ENCODE measurements at places on chromosomes 7 and 10.

GRCh38 chr10:8404721-8405120 lies 350.2 kb downstream of the GATA3 start:
- no peak for DNase-seq

GRCh38 chr7:1768832-1769231 lies 98.8 kb downstream of the ELFN1 start:
- no peak for DNase-seq

DNA sequence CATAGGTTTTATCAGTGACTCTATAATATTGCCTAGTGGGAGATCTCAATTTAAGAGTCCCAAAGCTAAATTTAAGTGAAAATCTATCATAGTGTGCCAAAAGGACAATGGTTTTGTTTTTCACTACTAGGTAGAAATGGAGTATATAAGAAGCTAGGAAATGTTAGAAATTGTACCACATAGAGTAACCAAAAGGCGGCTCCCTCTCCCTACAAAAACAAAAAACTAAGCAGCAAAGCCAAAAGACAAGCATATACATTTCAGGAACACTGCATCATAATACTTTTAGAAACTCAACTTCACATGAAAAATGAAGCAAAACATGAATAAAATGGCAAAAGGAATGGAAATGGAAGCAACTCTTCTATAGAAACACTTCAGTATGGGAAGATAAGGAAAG lies 271.6 kb downstream of the CACNA2D1 start:
- DNase-seq = no peak

GRCh38 chr7:15470825-15471668 lies 90.8 kb downstream of the AGMO start:
- DNase-seq = no peak

GRCh38 chr7:116229366-116229765 lies 19.0 kb downstream of the TES start:
- no peak for DNase-seq

- no peak for DNase-seq
Observed at GRCh38 chr10:42738679-42739078, 43.9 kb upstream of the BMS1 start.

GRCh38 chr10:108904163-108904838 lies 1019.0 kb downstream of the XPNPEP1 start:
- peak; percentile 16 for DNase-seq

- DNase-seq = peak; percentile 22
Observed at GRCh38 chr10:82813856-82814255, 938.9 kb downstream of the NRG3 start.

GRCh38 chr10:48700071-48700470 lies 15.4 kb downstream of the WDFY4 start:
- DNase-seq = no peak

- DNase-seq = no peak
Observed at GRCh38 chr10:121085367-121085766, 234.2 kb downstream of the WDR11 start.

- DNase-seq = no peak
Observed at GRCh38 chr7:101901661-101902491, 84.5 kb downstream of the CUX1 start.

DNA sequence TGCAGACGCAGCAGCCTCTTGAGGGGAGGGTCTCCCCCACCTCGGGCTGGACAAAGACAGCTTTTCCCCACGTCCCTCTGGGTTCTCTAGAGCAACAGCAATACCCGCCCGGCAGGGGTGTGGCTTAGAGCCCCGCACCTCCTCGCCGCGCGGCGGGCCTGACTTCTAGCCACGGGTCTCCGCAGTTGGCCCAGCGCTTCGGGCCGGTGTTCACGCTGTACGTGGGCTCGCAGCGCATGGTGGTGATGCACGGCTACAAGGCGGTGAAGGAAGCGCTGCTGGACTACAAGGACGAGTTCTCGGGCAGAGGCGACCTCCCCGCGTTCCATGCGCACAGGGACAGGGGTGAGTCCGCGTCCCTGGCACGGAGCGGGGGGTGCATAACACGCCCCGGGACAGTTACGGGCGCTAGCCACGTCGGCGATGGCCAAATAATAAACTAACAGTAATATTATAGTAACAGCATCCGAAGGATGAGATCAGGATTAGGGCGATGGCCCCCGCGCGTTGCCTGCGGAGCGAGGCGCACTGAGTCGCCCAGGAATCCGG lies 1.2 kb downstream of the CYP2E1 start:
- no peak for DNase-seq

- no peak for DNase-seq
Observed at GRCh38 chr10:110919349-110919931, at the start of gene SHOC2. Gene SHOC2, plus strand, starts transcription at chr10:110919604. Its CDS starts 44,755 bp downstream, at chr10:110964359.

GRCh38 chr7:39468808-39469374 lies 97.3 kb upstream of the YAE1 start:
- DNase-seq = no peak

DNA sequence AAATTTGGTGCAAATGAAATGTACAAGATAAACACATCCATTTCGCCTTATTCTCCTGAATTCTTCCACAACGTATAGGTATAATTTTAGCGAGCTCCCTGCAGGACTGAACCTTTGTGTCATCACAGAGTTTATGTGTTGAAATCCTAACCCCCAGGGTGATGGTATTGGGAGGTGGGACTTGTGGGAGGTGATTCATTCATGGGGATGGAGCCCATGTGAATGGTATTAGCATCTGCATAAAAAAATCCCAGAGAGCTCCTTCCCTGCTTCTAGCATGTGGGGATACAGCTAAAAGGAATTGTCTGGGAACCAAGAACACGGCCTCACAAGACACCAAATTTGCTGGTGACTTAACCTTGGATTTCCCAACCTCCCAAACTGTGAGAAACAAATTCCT lies 741.4 kb upstream of the VSTM2A start:
- DNase-seq = peak; percentile 1

DNA sequence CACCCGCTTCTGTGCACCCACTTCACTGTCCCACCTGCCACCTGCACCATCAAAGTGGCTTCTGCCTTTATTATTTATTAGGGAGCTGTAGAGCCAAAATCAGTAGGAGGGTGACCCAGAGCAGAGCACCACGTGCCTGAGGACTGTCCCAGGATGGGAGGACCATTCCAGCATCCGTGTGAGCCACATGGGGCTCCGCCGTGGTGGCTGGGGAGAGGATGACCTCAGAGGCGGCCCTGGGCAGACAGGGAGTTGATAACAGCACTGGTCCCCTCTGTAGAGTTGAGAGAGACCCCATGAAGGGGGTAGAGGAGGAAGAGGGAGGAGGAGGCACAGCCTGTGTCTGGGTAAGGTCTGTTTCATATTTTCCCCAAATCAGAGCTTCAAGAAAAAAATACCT lies 8.7 kb upstream of the DPYSL4 start:
- DNase-seq = no peak

- no peak for DNase-seq
Observed at GRCh38 chr7:37709631-37710509, 26.3 kb downstream of the GPR141 start.

DNA sequence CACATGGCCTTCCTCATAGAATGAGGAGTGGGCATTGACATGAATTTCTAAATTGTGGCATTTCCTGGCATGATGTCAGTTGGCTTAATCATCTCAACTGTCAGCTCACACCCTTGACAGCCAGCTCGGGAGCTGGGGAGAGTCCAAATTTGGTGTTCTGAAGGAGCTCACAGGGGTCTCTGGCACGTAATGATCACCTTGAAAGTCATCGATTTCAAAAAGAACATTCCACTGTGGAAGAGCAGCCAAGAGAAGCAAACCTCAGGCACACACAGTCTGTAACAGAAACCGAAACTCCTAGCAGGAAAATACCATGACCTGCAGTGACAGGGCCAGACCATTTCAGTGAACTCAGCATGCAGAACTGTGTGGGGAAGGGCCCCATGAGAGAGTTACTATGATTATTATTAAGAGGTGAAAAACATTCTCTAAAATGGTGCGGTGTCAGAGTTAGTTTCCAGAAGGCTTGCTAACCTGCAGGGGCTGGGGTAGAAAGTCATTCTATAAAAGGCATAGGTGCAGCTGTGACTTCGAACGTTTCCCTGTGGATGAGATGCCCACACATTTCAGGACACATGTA lies 26.4 kb upstream of the KLF6 start:
- peak; percentile 90 for DNase-seq

- DNase-seq = peak; percentile 26
Observed at GRCh38 chr10:3516234-3516922, 268.6 kb downstream of the KLF6 start.

- DNase-seq = no peak
Observed at GRCh38 chr10:81724431-81724830, 150.6 kb upstream of the NRG3 start.

GRCh38 chr7:17472518-17472917 lies 174.1 kb downstream of the AHR start:
- DNase-seq = no peak

DNA sequence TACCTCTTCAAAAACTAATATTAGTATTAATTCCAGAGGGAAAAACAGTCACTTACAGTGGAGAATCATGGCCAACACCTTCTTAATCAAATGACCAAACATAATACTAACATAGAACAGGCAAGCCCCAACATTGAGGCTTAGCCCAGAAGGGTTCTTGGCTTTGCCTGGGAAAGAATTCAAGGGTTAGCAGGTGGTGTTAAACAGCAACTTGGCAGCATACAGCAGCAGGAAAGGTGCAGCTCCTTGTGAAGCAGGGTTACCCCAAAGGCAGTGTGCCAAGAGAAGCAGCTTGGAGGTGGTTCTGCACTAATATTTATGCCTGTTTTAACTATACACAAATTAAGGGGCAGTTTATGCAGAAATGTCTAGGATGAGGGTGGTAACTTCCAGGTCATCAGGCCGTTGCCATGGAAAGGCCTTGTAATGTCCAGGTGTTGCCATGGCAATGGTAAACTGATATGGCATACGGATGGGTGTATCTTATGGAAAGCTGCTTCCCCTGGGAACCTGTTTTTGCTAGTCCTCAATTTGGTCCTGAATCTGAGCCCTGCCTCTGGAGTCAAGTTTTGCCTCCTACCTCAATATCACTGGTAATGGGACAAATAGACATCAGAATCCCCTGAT lies 27.2 kb upstream of the BEND7 start:
- DNase-seq = no peak
